Stimulated activated CD4-positive, alpha-beta T cell treated with anti-CD3 and anti-CD28 coated beads, Interleukin-4, amount 100 ng/mL, for 1 hour (primary cell): ENCODE measurements at places on chromosomes 6 and 20.

- DNase-seq = no peak
These were observed 160.4 kb upstream of the MAFB start for GRCh38 chr20:40849456-40849855.

GRCh38 chr6:30067460-30068139, 602 bp downstream of the PPP1R11 start:
- no peak for DNase-seq

- no peak for DNase-seq
These were observed 84.2 kb downstream of the ISM1 start for GRCh38 chr20:13305284-13305683.

DNA sequence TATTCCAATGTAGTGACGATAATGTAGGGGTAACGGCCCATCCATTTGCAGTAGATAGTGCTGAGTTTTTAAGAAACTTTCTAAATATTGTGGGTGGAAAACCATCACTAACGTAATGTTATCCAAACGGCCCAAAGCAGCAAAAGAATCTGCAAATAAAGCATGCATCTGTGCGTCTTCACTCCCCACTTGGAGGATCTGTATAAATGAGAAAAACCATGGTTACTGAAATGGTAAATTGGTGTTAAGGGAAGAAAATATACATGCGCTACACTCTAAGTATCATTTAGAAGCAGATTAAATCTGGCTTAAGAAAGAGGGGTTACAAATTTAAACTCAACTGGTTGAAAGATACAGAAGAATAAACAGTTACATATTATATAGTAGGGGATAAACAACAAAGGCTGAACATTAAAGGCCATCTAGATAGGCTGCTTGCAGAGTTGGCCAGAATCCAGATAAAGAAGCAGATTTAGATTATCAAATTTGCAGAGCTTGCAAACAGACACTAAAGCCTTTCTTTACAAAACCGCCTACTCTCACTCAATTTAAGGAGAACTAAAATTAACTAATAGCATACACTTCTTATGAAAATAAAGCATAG, 93.3 kb downstream of the SESN1 start:
- DNase-seq = no peak

GRCh38 chr6:46605091-46605797, 47.4 kb downstream of the CYP39A1 start:
- DNase-seq = no peak

- no peak for DNase-seq
These were observed 11.5 kb downstream of the SPAG4 start for GRCh38 chr20:35627121-35627520.

DNA sequence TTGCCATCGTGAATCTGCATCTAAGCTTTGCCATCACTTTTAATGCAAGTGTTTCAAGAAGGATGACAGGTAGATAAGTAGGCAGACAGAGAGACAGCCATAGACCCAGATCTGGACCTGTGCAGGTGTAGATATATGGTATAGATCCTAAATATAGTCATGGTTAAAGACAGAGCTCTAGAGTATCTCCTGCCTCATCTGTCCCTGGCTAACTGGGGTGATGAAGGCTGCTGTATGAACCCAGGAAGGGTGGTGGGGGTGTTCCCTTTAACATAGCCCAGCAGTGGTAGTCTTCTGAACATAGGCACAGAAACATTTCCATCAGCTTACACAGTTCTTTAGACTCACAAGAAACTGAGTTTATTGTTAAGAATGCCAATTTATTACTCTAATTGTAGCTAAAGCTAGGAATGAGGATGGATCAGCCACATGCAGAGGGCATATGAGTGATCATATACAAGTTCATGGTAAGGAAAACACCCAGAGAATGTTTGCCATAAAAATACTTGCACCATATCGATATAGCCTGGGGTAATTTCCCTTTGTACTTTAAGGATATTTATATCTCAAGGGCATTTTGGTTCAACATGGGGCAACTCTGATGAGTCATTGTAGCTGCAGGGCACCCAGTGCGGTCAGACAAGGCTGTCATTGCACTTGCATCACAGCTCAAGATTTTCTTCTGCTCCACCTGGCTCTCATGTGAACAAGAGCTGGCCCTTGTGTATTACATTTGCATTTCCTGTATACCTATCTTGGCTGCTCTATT, 587.2 kb downstream of the EPM2A start:
- DNase-seq = no peak

GRCh38 chr20:22698259-22698842, 114.0 kb upstream of the FOXA2 start:
- DNase-seq = no peak

- no peak for DNase-seq
These were observed 60.1 kb downstream of the RPP40 start for GRCh38 chr6:4943716-4944115.

DNA sequence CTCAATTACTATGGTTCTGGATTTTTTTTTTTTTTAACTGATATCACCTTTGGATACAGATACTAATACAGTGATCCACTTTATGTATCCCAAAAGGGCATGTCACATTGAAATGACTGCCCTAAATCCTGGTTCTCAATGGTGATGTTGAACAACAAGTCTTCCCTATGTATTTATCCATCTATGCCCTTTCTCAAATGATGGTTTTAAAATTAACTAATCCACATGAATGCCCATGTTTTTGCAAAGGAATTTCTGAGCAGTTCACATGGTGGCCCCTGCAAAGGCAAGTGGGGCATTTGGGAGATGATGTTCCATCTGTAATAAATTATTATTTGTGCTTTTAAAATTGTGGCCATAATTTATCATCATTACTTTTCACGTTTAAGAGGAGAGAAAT, 2.7 kb downstream of the ADGRB3 start:
- no peak for DNase-seq

DNA sequence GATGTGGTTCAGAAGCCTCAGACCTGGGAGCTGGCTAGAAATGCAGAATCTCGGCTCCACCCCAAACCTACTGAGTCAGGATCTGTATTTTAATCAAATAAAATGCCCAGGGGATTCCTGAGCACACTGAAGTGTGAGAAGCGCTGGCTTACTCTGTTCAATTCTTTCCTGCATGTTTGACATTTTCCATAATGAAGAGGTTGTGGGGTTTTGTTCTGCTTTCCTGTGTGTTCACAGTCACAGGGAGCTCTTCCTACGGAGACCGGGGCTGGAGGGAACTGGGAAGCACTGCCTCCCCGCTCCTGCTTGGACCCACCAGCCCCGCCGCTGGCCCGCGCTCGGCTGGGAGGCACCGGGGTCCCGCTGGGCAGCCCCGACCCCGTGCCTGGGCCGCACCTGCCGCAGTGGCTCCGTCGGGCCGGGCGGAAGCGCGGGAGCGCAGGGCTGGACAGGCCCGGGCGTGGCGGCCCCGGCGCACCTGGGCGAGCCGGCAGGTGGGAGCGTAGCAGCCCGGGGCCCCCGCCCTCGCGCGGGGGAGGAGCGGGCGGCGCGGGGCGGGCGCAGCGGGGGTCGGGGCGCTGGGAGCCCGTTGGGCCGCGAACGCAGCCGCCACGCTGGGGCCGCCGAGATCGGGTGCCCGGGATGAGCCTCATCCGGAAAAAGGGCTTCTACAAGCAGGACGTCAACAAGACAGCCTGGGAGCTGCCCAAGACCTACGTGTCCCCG, at the start of gene MAPK13:
MAPK13 (plus strand) TSS at position 573 of the 726 bp plus-strand sequence; CDS start at position 643, 70 bp downstream.
- DNase-seq = peak; percentile 35

- DNase-seq = peak; percentile 52
These were observed 111.8 kb upstream of the ZFP64 start for GRCh38 chr20:52303281-52303950.

DNA sequence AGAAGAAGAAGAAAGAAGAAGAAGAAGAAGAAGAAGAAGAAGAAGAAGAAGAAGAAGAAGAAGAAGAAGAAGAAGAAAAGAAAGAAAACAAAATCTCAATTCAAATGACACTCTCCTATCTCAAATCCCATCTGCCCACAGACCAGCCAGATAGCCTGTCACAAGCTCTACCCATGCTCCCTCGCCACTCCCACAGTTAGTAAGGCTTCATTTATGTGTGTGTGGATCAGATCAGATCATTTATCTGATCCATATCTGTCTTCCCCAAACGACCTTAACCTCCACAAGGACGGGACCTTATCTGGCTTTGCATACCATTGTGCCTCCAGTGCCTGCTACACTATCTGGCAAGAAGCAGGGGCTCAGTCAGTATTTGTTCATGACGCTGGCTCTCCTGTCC, 81.9 kb upstream of the RREB1 start:
- no peak for DNase-seq

DNA sequence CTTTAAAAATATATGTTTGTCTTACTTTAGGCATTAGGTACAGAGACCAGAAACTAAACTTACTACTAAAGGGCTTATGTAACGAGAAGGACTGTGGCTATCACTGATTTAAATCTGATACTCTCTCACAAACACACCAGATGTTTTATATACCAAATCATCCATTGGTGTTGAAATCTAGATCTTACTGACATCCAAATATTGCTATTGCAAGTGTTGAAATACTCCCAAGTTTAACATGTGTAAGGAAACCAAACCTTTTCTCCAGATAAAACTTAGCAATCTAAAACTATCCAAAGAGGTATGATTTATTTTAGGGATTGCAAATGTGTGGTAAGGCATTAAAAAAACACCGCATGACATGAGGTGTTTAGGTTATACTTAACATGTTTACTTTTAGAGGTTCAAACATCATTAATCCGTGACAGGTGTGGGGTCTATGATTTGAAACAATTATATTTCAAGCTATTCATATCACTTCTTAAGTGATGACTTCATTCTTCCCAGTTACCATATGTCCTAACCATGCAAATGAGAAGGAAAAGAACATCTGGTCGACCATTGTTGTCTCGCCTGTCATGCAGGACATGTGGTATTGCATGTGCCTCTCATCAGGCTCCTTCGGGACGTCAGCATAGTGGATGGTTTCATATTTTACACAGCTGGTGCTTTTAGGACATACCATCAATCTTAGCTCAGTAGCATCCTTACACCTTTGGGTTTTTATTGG, 168.3 kb upstream of the SPACA1 start:
- no peak for DNase-seq

GRCh38 chr6:69933239-69933638, 66.9 kb downstream of the COL19A1 start:
- no peak for DNase-seq

DNA sequence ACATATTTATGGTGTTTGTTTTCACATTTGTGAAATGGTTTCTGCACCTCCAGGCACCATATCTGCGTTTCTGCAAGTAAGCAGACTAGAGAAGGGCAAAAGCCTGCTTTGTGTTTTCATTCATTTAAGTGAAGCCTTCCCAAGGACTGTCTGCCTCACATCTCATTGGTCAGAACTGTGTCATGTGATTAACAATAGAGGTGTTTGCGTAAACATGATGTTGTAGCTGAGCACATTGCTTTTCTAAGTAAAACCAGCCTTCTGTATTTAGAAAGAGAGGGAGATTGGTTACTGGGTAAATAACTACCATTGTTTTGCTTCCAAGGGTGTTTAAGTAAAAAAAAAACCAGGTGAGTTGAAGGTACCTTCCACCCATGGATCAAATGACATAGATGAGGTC, 39.7 kb downstream of the SH3BGRL2 start:
- DNase-seq = no peak

DNA sequence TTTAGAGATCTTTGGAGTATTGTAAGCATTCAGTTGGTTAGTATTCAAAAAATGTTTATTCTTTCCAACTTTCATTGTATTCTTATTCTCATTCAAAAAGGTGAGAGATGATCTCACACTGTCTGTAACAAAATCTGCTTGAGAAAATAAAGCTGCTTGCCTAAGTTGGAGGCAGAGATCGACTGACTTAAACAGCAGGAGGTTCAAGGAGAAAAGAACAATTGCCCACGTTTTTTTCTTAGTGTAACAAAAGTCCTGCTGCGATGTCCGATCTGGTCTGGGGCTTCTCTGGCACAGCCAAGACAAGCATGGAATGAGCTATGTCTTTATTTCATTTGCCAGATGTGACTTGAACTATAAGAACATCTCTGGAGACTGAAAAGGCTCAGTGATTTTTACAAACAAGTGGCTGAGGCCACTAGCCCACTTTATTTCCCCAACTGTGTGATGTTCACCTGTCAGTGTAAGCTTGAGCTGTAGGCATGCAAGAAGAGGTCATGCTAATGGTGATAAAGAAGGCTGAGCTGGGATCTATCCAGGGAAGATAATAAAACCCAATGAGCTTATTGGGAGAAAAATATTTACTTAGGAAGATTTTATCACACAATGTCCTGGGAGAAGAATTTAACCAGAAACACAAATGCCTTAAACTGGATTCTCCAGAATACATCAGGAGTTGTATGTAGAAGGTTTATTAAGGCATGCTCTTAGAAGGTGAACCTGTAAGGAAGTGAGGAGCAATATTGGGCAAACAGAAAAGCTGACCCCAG, 580.1 kb upstream of the BTBD3 start:
- DNase-seq = no peak

- DNase-seq = no peak
These were observed 248.9 kb downstream of the TPBG start for GRCh38 chr6:82612475-82613039.

GRCh38 chr6:70849348-70850069, 107.4 kb downstream of the B3GAT2 start:
- no peak for DNase-seq

DNA sequence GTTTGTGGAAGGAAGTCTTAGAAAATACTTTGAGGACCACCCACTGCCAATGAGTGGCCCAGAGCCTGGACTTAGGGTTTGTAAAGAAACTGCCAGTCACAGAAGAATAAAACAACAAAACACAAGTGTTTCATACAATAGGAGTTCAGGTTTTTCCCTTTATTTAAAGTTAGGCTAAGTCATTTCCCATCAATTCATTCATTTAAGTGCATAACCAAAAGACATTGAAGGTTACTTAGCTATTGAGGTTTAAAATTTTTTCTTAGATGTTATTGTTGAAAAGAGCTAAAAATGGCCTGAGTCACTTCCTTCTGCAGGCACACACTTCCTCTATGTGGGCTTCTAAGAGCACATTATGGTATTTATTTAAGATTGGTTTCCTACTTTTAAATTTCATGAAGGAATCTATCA, 54.2 kb downstream of the ARMC2 start:
- no peak for DNase-seq

GRCh38 chr6:125844989-125845388, 54.2 kb downstream of the NCOA7 start:
- no peak for DNase-seq

- DNase-seq = no peak
These were observed 49.2 kb downstream of the GMDS start for GRCh38 chr6:2196079-2196679.
